ENCODE measurements at places on chromosomes 12 and 14. TPM values are rescaled to one million over a fixed set of nuclear protein-coding genes. Genes with fewer than 3 reads are reported as not detected.

The PRIMA1 gene
- total RNA-seq: 2.3 TPM

DNA sequence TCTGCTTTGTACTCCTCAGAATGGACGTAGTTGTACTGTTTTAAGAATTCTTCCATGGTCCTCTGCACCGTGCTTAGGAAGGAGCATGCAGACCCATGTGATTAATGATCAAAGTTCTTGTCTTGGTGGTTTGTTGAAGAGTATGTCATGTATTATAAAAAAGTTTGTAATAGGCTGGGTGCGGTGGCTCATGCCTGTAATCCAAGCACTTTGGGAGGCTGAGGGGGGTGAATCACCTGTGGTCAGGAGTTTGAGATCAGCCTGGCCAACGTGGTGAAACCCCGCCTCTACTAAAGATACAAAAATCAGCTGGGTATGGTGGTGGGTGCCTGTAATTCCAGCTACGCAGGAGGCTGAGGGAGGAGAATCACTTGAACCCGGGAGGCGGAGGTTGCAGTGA is 61.8 kb upstream of the RTL1 start:
- no peak for DNase-seq

The LRP1-AS gene
- not detected for total RNA-seq

DNA sequence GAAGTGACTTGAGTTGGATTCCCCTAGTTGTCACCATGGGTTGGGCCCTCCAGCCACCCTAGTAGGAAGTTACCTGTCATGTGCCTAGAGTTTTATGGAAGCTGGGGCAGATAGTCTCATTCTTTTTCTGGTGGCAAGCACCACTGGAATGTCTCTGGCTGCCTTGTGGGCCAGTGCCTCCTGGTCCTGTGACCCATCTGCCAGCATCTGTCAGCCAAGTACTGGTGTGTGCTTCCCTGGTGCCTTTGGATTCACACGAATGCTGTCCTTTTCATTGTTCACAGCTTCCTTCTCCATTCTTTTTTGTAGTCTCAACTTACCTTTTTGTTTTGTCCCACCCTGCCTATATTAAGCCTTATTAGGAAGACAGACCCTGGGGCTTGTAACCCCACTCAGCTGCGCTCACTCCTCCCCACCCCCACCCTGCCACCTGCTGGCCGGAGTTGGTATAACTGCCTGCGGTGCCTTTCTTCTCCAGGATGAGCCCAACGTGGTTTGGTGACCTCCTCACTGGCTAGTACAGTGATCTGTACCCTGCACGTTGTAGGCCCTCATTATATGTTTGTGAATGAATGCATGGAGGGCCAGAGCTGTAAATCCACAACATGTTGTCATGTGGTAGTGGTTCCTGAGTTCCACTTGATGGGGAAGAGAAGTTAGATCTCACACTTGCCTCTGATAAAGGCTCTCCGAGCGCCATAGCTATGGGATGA is 125.7 kb downstream of the TSPAN9 start:
- DNase-seq: peak; percentile 81

DNA sequence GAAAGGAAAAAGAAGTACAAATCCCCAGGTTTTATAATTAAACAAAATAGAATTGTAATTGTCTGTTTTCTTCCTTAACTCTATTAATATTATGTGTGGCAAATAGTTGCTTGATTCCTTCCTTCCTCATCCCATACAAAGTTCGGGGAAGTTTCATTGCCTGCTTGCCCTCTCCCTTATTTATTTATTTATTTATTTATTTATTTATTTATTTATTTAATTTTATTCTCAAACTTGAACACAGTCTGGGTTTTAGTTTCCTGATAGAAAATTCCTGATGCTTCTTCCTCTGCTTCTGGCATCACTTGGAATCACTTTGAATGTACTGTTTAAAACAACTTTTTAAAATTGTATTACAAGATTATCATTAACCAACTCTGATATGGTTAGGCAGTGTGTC is 145.8 kb upstream of the SOX5 start:
- no peak for DNase-seq

DNA sequence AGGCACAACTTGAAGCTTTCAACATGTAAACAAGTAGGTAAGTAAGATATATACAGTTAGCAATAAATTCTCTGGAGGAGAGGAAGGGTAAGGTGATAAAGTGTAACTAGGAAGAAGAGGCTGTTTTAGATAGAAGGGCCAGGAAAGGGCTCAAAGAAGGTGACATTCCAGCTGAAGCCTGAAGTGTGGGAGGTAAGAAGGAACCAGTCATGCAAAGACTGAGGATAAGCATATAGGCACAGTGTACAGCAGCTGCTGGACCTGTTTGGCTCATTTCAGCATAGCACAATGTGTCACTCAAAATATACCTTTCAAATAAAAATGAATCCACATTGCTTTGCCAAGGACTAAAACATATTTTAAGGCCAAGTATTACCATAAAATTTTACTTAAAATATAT is 28.6 kb upstream of the ARL1 start:
- no peak for DNase-seq

GRCh38 chr14:93081876-93082570 is 33.7 kb downstream of the ITPK1 start:
- DNase-seq: no peak

DNA sequence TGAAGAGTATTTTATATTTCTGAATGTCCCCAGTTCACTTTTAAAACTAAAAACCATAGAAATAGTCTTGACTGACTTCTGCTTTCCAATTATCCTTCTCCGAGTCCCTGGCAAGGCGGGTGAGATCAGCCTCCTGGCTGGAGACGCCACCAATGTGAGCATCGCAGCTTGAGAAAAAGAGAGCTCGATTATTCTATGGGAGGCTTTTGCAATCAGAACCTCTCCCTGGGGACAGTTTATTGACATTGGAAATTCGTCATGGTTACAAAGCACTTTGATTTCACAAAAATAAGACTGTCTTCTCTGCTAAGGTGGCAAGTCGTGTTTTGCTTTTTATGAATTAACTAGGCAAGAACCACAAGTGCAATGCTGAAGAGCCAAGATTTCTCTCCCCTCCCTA is 23.6 kb upstream of the GPHB5 start:
- no peak for DNase-seq

The WNT1 gene
- total RNA-seq: not detected

GRCh38 chr14:30641207-30641606 is 19.1 kb downstream of the SCFD1 start:
- DNase-seq: no peak

- DNase-seq: no peak
Measured at GRCh38 chr12:70553391-70553859, 83.8 kb downstream of the PTPRB start.

GRCh38 chr12:53380794-53381730 is 1.1 kb downstream of the SP1 start:
- peak; percentile 48 for DNase-seq

DNA sequence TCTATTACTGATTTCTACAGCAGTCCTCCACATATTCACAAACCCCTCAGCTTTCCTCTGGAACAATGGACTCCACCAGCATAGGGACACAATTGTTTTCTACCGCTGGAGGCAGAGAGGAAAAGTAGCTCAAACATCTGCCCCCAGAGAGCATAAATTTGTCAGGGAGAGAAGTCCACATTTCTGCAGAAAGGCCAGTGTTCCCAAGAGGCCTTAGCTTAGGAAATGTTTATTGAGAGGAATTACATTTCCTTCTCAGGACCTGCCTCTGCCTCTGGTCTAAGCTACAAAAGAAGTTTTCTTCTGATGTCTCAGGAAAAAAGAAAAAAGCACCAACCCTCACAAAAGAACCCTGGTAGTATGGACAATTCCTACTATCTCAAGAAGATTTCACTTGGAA is 217.8 kb upstream of the BMP4 start:
- no peak for DNase-seq

GRCh38 chr12:122067548-122067947 is 11.0 kb upstream of the MLXIP start:
- DNase-seq: no peak

DNA sequence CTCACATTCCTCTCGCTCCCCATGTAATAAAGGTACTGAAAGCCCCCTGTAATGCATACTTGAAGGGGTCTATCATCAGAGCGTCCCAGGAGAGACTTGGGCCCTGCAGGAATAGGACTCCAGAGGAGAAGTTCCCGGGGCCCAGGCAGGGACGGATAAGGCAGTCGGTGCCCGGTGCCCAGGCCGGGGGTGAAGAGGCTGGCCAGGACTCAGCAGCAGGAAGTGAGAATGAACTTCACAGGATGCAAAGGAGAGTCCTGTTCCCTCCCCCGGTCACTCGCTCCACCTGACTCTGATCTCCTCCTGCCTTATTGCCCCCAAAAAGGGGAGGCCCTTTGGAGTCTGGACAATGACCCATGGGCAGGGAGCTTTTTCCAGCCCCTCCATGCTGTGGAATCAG is 40.2 kb downstream of the LRRC74A start:
- DNase-seq: no peak

The SRGAP1 gene
- 3.4 TPM for total RNA-seq

DNA sequence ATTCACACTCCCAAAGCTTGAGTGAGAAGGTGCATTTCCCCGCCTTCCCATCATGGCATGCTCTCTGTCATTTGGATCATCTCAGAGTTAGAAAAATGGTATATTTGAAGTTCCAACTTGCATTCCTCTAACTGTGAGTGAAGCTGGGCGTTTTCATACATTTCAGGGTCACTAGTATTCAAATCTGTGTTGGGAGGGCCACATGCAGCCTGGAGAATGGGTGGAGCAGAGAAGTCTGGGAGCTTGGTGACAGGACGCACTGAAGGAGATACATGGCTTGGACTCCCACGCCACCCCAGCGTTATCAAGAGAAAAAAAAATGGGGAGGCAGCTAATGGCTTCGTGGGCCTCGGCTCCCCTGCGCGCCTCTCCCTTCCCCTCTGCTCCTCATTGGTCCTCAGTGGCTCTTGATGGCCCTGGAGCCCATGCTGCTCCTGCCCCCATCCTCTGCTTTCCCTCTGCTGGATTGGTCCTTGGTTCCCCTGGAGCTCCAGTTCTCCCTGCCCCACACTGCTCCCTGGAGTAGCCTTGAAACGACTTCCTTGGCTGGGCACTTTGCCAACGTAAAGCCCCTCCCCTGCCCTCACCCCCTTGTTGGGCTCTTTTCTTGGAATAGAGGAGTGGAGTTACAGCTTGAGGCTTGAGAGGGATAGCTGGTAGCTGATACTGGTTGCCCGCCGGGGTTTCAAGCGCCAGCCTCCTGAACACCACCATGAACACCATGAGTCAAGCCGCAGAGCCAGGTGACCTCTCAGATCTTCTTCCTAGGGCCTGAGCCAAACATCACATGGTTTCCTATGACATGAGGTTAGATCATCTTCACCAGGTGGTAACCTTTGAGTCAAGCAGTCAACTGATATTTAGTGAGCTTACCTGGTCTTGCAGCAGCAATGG is 139.6 kb downstream of the PRKCH start:
- no peak for DNase-seq

GRCh38 chr12:18139254-18139653 is 49.3 kb upstream of the RERGL start:
- DNase-seq: no peak

DNA sequence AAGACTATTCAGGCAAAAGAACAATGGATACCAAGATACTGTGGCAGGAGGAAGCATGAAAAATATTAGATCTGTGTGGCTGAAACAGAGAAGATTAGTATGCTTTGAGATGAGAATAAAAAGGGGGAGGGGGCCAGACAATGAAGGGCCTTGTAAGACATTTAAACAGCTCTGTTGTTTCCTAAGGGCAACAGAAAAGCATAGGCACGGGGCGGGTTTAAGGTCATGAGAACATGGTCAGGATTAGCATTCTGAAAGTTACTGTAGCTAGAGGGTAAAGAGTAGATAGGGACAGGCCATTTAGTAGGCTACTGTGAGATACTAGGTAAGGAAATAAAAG is 18.6 kb downstream of the INTS13 start:
- DNase-seq: no peak

The RBP5 gene
- 2.1 TPM for total RNA-seq

The KCNH5 gene
- 0.09 TPM for total RNA-seq

- DNase-seq: no peak
Measured at GRCh38 chr12:71703206-71703605, 17.3 kb downstream of the TMEM19 start.

The NKX2-1 gene
- not detected for total RNA-seq

- DNase-seq: no peak
Measured at GRCh38 chr12:49015196-49015595, 3.4 kb downstream of the PRKAG1 start.

The FAM90A1 gene
- total RNA-seq: 0.09 TPM

DNA sequence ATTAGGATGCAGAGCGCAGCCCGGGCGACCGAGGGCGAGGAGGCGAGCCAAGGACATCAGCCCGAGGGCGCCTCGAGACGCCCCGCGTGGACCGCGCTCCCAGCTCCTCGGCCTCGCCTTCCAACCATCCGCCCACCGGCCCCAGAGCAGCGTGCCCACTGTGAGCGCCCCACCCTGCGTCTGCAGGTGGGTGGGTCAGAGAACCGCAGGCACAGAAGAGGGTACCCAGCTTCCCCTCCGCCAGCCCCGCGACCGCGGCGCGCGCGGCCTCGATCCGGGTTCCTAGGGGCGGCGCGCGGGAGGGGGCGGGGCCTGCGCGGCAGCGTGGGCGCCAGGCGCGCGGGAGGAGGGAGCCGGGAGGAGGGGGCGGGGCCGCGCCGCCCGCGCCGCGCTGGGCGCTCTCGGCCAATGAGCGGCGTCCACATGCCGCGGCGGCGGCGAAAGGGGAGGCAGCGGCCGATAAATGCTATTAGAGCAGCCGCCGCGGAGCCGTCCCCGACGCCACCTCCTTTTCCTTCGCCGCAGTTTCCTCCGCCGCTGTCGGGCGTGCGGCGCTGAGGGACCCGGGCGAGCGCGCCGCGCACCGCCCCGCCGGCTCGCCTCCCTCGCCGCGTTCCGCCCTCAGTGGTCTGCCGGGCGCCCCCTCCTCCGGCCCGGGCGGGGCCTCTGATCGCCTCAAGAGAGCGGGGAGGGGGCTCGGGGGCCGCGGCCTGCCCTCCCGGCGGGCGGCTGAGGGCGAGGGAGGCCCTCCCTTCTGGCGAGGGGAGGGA is at the start of gene ATP2A2:
Gene ATP2A2, plus strand, starts transcription at position 469 of the 770 bp plus-strand sequence. CDS start 543 bp downstream, outside the sequence.
- DNase-seq: peak; percentile 87

GRCh38 chr12:5665615-5666014 is 233.7 kb downstream of the NTF3 start:
- DNase-seq: no peak

GRCh38 chr12:89250213-89250612 is 102.1 kb downstream of the DUSP6 start:
- DNase-seq: no peak

DNA sequence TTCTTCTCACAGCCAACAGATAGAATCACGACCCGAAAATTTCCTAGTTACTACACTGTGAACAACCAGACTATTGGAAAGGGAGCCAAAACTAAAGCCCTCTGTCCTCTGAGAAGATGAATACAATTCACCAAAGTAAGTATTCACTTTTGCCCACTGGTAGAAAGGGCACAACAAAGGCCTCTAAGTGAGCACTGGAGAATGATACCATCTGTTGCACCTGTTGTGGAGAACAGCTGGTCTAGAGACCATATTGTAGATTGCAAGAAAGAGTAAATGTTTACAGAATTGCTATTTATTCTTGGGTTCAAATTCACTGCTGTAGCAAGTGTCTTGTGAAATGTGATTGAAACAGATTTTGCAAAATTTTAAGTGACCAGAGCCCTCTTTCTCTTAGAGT is 46.9 kb upstream of the ANO6 start:
- DNase-seq: no peak

All from H9 (cell line).